Endothelial cell (in vitro differentiated cells): ENCODE measurements at places on chromosomes 4 and X. TPM values are rescaled to one million over a fixed set of nuclear protein-coding genes. Genes with fewer than 3 reads are reported as not detected.

GRCh38 chr4:98521486-98521885, 136.9 kb downstream of the TSPAN5 start:
- DNase-seq = no peak

GRCh38 chrX:70117738-70118137, 15.5 kb upstream of the IGBP1 start:
- DNase-seq = no peak

- no peak for DNase-seq
Measured at GRCh38 chr4:177087060-177087459, 222.6 kb upstream of the NEIL3 start.

DNA sequence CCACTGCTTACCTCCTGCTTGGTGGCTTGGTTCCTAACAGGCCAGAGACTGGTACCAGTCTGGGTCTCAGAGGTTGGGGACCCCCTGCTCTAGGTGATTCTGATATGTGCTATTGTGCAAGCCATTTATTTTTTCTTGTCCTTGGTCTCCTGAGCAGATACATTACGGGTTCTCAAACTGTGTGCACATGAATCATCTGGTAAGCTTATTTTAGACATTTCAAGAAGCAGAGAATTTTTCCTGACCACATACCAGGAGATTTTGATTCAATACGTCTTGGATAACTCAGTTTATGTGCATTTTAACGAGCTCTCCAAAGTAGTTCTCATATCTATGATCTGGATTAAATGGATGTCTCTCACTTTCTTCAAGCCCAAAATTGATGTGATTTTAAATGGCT, 77.2 kb downstream of the FHIP1A start:
- no peak for DNase-seq

- no peak for DNase-seq
Measured at GRCh38 chr4:177371461-177371860, 61.8 kb downstream of the NEIL3 start.

GRCh38 chr4:38210396-38211114, 250.4 kb downstream of the PTTG2 start:
- no peak for DNase-seq

- DNase-seq = no peak
Measured at GRCh38 chr4:31307029-31307428, 586.9 kb downstream of the PCDH7 start.

GRCh38 chrX:45022150-45022549, 149.2 kb downstream of the KDM6A start:
- DNase-seq = no peak

DNA sequence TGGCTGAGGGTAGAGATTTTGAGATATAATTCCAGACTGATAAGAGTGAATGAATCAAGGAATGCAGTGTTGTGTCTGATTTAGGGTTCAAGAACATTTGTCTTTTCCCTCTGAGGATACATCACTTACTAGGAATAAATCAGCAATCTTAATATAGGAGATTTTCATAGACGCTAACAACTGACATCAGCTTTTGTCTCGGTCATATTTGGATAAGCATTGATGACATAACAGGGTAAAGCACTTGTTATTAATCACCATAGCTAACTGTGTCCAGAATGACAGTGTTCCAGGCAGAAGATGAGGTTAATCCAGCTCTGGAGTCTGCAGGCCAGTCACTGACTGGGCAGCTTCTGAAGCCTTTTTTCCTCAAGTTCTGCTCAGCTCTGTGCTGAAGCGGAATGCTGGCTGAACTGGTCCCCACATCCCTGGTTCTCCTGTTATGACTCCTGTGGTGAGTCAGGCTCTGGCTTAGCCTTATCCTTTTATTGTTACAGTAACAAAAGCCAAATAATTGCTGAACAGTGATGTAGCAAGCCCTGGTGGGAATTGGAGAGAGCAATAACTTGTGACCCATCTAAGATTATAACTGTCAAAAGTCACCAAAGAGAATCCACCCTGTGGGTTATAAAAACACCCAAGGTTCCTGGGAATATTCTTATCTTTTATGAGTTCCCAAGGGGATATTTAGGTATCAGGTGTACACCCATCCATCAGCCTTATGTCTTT, 41.8 kb downstream of the FNIP2 start:
- no peak for DNase-seq

- DNase-seq = no peak
Measured at GRCh38 chr4:141788169-141788915, 152.0 kb downstream of the IL15 start.

DNA sequence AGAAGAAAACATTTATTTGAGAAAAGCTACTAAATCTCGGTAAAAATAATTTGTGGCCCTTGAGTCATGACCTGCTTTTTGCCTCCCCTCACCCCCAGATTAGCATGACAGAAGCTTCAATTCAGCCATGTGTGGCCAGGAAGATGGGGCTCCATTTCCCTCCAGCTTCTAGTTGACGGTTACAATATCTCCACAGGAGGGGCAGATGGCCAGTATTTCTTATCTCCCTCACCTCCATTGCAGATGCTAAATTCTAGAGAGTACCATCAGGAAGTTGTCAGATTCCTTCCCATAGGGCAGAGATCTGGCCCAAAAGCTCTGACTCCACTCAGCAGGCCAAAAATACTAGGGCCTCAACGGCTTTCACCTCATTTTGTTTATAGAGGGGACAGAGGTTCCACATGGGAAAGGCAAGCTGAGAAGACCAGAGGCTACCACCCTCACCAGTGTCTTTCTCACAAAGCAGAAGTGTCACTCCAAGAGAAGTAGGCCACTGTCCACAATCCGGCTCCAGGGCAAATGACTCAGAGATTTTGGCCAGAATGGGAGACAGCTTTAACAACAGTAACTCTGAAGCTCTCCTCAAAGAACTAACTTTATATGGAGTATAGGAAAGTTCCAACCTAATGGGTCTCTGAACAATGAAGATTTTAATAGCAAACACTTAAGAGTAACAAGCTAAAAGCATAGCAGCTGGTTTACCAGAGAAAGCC, 108.3 kb downstream of the TBC1D19 start:
- DNase-seq = no peak

- no peak for DNase-seq
Measured at GRCh38 chr4:70873216-70873615, 29.0 kb upstream of the MOB1B start.

DNA sequence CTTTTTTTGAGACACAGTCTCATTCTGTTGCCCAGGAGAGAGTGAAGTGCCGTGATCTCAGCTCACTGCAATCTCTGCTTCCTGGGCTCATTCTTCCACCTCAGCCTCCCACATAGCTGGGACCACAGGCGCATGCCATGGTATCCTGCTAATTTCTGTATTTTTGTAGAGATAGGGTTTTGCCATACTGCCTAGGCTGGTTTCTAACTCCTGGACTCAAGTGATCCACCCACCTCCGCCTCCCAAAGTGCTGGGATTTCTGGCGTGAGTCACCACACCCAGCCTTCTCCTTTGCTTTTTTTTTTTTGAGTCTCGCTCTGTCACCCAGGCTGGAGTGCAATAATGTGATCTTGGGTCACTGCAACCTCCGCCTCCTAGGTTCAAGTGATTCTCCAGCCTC, 94.1 kb downstream of the PDS5A start:
- no peak for DNase-seq

GRCh38 chr4:15989424-15989823, 26.4 kb upstream of the FGFBP2 start:
- DNase-seq = no peak

- no peak for DNase-seq
Measured at GRCh38 chr4:44157611-44158277, 290.9 kb downstream of the KCTD8 start.

DNA sequence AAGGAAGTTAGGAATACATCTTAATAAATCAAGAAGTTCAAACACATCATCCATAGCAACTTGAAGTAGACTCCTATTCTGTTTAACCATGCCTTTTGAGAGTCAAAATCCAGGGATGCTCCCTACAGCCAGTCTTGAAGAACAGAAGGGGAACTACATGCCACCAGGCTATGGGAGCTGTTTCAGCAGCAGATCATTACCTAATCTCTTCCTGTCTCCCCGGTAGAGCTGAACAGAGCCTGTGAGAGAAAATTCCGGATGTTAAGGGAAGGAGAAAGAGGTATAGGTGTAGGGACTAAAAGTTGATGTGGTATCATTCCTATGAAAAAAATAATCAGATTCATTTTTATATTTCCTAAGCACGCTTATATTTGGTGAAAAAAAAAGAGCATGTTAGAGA, 352.2 kb downstream of the SPRY1 start:
- no peak for DNase-seq

GRCh38 chr4:140497405-140497746, 717 bp downstream of the MGAT4D start:
- DNase-seq = no peak

DNA sequence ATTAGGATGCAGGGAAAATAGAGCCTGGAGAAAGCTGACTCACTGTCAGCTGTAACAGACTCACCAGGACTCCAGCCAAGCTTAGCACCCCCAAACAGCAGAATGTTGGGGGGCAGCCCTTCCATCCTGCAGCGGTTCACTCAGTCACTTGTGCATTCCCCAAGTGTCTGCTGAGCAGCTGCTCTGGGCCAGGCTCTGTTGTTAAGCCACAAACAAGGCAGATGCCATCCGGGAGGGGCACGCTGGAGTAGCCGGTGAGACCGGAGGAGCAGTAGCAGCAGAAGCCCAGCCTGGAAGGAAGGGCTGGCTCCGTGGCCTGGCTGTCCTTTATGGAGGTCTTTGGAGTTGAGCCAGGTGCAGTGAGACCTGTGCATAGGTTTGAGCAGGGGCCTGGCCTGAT, 22.0 kb downstream of the CCNQ start:
- DNase-seq = no peak

DNA sequence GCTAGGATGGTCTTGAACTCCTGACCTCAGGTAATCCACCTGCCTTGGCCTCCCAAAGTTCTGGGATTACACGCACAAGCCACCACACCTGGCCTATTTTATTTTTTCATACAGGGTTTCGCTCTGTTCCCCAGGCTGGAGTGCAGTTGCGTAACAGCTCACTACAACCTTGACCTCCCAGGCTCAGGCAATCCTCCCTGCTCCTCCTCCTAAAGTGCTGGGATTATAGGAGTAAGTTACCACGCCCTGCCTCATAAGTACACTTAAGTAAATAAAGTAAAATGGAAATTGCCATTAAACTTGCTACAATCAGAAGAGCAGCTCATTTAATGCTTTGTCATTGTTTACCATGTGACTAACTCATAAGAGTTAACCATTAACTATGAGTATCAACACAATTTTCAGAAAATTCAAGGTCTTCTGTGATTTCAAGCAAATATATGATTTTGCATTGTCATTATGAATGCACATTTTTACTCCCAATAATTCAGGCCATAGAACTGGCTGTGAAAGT, 12.3 kb downstream of the UGDH start:
- DNase-seq = no peak

GRCh38 chrX:107775000-107775733, 420 bp downstream of the TSC22D3 start:
- peak; percentile 12 for DNase-seq

GRCh38 chr4:6468376-6468775, 4.0 kb downstream of the PPP2R2C start:
- no peak for DNase-seq

DNA sequence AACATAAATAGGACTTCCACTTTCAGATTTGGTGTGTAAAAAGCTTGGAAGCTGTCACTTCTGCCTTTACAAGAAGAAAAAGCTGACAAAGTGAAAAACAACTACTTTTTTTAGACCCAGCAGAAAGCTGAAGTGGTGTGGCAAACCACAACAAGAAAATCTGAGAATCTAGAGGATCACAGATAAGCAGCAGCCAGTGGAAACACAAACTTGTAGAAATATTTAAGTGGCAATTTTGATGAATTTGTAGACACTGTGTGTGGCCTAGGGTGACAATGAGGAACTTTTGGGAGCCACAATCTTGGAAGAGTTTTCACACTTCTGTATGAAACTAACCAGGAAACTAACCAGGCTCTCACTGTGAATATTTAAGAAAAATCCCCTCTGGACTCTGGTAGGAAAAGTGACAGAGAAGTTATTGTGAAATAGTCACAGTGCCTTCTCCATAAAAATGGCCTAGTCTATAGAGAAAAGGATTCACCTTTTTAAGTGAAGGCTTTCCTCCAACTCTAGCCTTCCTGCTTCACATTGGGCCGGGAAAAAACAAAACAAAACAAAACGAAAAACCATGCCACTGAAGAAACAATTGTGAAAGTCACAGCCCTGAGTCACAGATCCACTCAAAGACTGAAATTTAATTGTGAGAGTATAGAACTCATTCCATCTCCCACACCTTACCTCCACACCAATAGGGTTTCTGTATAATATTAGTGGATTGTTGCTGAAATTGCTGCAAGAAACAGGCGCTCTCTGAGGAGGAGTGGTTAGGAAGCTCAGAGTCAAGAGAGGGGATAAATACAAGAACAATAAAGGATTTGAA, 26.7 kb upstream of the GUCY1A1 start:
- DNase-seq = no peak

- DNase-seq = no peak
Measured at GRCh38 chrX:45449982-45450381, 249.3 kb upstream of the DIPK2B start.

GRCh38 chrX:29555465-29556091, 659.8 kb upstream of the MAGEB2 start:
- DNase-seq = no peak

The NLGN4X gene
- total RNA-seq = 51.3 TPM

The FLNA gene
- total RNA-seq = 1,022 TPM

The HTRA3 gene
- total RNA-seq = 1.7 TPM

The CXCL1 gene
- total RNA-seq = 1.7 TPM

The SCRG1 gene
- not detected for total RNA-seq

The PAGE2B gene
- total RNA-seq = not detected

The PPP1R2C gene
- not detected for total RNA-seq

The HPSE gene
- 41.0 TPM for total RNA-seq

The CRLF2 gene
- not detected for total RNA-seq

The MAGEA11 gene
- not detected for total RNA-seq

The PDLIM3 gene
- total RNA-seq = 0.67 TPM

The TMEM31 gene
- total RNA-seq = not detected

The LRIT3 gene
- 0.95 TPM for total RNA-seq

The LUZP4 gene
- total RNA-seq = not detected

The TEC gene
- total RNA-seq = 1.9 TPM

The SMIM10L2A gene
- 23.6 TPM for total RNA-seq

The TCEAL6 gene
- total RNA-seq = not detected

The GAGE1 gene
- not detected for total RNA-seq

The RTL9 gene
- total RNA-seq = not detected

The MAGEA1 gene
- total RNA-seq = not detected

The HMX1 gene
- total RNA-seq = not detected

The CYLC1 gene
- total RNA-seq = not detected

The PRKG2 gene
- total RNA-seq = 0.72 TPM
